ENCODE measurements at places on chromosomes 5 and 9.

- DNase-seq = no peak
Observed at GRCh38 chr5:61414806-61415205, 82.7 kb downstream of the ZSWIM6 start.

GRCh38 chr9:132190966-132191365 is 29.1 kb downstream of the NTNG2 start:
- no peak for DNase-seq

DNA sequence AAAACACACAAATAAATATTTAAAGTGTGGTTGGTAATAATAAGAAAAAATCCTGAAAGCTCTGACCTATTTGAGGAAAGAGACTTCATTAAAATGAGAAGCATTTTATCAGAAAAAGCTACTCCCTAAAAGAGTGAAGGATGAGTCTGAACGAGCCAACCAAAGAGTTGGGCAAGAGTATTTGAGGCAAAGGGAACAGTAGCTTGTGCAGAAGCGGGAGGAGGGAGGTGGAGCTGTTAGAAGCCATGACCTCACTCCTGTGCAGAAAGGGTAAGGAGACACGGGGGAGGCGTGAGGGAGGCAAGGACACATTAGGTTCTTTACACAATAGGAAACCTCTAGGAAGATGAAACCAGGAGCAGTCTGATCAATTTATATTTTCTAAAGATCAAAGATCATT is 29.4 kb downstream of the SH3RF2 start:
- DNase-seq = no peak

DNA sequence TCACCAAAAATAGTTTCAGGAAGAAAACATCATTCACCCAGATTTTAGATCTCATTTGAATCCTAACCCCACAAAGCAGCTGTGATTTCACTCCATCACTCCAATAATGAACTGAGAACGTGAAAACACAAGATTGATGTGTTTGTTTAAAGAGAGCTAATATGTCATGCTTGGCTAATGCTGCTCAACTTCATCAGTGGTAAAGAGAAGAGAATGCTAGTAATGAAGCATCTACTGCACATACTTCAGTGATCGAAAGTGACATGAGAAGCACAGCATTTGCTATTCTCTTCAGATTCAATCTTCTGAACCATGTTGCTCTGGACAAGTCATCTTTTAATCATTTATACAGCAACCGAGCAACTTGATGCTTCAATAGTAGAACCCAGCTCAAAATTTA is 874.7 kb downstream of the EFNA5 start:
- DNase-seq = no peak

DNA sequence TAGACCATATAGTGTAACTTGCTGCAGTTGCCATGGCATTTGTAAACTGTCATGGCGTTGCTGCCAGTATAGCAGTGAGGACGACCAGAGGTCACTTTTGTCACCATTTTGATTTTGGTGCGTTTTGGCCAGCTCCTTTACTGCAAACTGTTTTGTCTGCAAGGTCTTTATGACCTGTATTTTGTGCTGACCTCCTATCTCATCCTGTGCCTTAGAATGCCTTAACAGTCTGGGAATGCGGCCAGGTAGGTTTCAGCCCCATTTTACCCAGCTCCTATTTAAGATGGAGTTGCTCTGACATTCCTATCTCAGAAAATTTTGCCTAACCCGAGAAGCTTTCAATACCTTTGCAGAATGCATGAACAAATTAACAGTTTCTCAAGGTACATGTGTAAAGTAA is 914.4 kb upstream of the ACO1 start:
- DNase-seq = no peak

GRCh38 chr9:17613758-17614157 is 34.9 kb downstream of the SH3GL2 start:
- DNase-seq = no peak

DNA sequence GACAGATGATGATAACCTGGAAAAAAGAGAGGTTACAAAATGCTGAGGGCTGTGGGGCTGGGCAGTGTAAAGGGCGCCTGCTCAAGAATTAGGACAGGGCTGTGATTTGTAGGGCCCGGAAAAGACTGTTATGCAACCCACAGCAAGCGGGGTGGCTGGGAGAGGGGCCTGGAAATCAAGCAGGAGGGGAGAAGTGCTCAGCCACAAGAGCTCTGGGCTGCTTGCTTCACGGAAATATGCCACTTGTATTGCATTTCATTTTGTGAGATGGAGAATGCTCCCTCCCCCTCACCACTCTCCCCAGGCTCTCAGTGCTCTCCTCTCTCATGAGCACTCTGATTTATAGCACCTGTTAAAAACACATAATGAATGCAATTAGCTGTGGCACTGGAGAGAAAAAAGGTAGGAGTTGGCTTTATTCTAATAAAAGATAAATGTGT is 8.4 kb upstream of the HAND1 start:
- DNase-seq = no peak

- DNase-seq = no peak
Observed at GRCh38 chr9:137431416-137431931, 8.3 kb downstream of the NOXA1 start.
